Kidney (tissue), 22 donors: ENCODE measurements at places on chromosomes 1 and 21. TPM values are rescaled to one million over a fixed set of nuclear protein-coding genes. Genes with fewer than 3 reads are reported as not detected.

The IL19 gene
- polyA plus RNA-seq, result 0.41 TPM

DNA sequence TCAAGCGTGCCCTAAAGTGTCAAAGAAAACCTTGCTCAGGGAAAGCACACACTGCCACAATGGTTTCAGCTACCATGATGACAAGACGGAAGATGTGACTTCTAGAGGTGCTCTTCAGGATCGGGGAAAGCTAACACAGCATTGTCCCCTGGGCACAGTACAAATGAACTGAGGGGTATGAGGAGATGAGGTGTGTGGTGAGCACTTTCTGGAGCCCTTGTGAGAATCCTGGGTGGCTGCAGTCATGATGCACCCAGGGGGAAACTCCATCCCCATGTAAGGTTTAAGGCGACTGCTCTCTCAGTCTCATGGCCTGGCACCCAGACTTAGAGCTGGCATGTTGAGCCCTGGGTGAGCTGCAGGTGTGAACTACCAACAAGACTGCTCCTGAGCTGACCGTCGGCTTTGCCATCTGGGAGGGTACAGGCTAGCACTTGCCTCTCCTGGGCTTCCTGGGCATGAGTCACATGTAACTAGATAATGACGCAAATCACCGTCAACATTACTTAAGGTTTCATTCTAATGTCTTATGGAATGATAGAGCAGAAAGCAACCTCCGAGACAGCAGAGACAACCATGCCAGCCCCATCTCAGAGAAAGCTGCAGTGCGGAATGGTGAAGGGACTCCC is 144.6 kb downstream of the CLIC6 start:
- no peak for DNase-seq

DNA sequence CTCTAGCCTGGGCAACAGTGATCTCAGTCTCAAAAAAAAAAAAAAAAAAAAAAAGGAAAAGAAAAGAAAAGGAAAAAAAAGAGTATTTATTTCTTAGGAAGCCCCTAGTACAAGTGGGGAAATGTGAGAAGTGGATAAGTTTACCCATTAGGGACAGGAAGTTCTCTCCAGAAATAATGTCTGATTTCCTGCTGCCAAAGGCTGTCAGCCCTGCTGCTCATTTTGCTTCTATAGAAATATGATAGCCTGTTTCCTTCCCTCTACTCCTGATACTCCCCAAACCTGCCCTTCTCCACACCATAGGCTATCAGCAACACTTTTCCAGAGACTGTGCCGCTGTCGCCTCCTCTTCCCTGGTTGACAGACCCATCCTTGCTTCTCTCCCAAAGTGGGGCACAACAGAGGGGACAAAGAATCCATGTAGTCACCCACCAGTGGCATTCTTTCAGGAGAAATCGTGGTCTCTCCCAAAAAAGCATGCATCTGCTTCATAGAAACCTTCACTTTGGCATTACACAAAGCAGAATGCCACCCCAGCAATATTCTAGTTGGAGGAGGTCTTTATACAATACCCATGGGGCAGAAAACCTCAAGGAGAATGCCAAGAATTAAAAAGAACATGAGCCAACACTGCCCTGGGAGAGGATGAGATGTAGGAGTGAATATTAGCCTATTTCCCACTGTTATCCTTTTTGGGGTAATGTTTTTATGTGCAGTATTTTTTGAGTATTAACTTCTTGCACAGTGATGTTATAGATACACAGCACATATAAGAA is 166.3 kb upstream of the NR5A2 start:
- no peak for DNase-seq

DNA sequence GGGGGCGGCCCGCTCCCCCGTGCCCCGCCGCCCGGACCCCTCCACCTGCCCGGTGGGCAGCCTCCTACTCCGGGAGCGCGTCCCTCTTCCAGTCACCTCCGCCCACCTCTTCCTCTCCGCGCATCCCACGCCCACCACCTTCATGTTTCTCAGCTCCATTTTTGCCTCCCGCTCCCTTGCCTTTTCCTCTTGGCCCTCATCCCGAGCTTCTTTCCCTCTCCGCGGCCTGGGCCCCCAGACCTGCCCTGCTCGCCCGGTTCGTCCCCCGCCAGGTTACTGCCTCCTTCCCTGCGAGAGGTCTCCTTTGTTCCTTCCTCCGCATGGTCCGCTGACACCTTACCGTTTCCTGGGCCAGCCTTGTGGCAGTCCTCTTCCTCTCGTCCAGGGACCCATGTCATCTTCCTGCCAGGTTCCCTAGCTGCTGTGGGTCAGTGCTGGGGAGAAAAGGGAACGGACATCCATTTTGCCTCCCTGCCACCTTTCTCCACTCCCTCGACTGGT is 563 bp downstream of the QSOX1 start:
- peak; percentile 51 for DNase-seq

GRCh38 chr1:58367217-58367616 is 179.3 kb downstream of the OMA1 start:
- DNase-seq, result no peak

GRCh38 chr1:54604572-54605370 is 18.6 kb downstream of the FAM151A start:
- DNase-seq, result no peak

DNA sequence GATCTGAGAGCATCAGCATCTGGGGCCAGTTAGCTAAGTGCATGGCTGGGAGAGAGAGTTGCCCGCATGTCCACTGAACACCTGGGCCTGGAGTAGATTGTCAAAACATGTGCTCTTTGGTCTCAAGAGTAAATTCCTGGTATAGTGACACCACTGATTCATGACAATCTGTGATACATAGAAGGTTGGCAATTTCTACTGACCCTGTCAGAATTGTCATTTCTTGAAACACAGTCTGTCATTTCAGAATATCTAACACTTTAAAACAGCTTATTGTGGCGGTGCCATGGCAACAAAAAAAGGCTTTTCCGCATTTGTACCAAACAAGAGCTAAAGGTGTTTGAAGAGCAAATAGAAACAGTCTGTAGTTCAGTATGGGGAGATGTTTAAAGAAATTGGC is 186.4 kb upstream of the FAM78B start:
- no peak for DNase-seq

- no peak for DNase-seq
Observed at GRCh38 chr1:114435088-114435715, 75.8 kb downstream of the TRIM33 start.
